ENCODE measurements at places on chromosomes 7 and 10.

- DNase-seq: no peak
These were observed 232.7 kb downstream of the LRMDA start for GRCh38 chr10:75663947-75664664.

DNA sequence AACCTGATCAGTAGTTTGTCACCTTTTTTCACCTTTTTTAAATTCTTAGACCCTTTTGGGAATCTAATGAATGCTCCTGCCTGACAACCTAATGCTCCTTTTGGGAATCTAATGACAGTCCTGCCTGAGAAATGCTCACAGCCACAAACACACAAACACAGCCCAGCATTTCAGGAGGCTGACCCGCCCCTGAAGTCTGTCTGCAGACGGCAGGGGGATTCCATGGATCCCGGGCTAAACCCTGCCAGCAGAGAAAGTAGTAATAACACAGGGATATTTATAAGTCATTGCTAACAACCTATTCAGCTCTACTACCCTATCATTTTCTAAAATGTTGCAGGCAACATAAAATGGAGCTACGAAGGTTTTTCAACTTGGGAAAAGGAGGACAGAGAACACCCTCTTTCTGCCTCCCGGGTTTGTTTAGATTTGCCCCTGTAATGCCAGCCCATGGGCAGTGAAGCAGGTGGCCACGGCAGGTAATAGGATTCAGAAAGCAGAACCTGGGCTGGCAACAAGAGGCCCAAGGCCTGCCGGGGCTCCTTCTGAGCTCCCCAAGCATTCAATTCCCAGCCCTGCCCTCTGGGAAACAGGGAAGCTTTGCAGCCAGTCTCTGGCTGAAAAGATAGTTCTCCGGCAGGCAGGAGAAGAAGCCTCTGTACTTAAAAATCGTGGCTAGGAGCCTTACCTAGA, 65.2 kb downstream of the CREB3L2 start:
- DNase-seq: no peak

GRCh38 chr10:124989526-124989925, 47.6 kb downstream of the ZRANB1 start:
- no peak for DNase-seq

- DNase-seq: no peak
These were observed 276.5 kb downstream of the CCDC3 start for GRCh38 chr10:12724807-12725579.

GRCh38 chr10:27663621-27664020, 82.0 kb downstream of the MKX start:
- DNase-seq: no peak

DNA sequence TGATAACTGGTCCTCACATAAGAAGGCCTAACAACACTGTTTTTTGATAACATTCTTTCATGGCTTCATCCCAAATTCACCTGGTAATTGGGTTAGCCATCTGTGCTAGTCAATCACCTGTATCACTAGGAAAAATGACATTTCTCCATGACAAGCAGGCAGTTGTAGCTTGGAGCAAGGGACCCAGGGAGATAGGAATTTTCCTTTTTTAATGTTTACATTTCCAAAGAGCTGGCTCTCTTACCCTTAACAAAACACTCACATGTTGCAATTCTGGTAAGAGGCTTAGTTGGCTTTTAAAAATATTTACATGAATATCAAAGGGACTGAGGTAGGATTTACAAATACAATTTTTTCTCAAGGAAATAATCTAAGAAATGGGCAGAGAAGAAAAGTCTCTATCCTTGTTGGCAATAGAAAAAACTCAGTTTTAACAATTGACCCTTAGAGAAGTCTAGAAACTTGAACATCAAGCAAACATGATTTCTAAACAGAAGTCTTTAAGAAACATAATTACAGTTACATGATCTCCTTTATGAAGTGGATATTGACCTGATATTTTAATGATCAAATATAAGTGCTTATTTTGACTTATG, 16.1 kb upstream of the AKR1C1 start:
- DNase-seq: no peak

- DNase-seq: no peak
These were observed 97.7 kb upstream of the PDLIM1 start for GRCh38 chr10:95388539-95388938.

DNA sequence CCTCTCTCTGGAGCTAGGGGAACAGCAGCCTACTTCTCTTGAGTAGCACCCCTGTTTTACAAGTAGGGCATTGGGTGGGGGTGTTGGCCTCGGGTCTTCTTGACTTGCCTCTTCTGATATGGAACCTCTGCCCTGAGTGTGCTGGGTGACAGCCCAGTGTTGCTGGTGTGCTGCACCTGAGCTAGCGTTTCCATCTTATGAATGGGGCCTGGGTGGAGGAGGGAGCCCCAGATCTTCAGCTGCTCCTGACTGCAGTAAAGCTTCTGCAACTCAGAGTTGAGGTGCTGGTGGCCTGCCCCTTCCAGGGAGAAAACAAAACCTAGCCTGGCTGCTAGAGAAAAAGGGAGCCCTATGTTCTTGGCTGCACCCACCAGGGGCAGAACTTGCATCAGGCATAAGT, 202.5 kb upstream of the SHH start:
- no peak for DNase-seq

DNA sequence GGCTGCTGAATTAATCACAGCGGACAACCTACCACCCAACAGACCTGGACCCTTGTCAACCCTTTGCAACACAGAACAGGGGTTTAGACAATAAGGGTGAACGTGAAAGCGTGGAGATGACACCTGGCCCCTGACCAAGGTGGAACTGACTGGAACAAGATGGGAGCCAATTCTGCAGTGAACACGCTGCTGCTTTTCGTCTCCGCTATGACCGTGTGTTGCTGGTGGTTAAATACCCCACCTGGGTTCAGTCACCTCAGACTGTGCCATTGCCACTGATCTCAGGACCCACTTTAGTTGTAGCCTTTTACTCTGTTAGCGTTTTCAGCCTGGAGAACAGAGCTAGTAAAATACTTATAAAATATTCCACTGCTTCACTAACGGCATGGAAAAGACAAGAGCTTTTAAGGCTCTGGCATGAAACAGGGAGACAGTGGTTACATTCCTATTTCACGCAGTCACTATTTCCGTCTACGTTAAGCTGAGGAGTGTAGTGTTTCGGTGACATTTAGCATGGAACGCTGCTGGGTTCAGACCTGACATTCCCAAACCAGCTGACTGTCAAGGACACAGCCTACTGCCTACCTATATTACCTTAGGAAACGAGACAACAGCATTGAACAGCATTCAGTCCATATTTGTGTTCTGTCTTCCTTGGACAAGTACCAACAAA, 119.5 kb upstream of the PRSS1 start:
- DNase-seq: no peak

DNA sequence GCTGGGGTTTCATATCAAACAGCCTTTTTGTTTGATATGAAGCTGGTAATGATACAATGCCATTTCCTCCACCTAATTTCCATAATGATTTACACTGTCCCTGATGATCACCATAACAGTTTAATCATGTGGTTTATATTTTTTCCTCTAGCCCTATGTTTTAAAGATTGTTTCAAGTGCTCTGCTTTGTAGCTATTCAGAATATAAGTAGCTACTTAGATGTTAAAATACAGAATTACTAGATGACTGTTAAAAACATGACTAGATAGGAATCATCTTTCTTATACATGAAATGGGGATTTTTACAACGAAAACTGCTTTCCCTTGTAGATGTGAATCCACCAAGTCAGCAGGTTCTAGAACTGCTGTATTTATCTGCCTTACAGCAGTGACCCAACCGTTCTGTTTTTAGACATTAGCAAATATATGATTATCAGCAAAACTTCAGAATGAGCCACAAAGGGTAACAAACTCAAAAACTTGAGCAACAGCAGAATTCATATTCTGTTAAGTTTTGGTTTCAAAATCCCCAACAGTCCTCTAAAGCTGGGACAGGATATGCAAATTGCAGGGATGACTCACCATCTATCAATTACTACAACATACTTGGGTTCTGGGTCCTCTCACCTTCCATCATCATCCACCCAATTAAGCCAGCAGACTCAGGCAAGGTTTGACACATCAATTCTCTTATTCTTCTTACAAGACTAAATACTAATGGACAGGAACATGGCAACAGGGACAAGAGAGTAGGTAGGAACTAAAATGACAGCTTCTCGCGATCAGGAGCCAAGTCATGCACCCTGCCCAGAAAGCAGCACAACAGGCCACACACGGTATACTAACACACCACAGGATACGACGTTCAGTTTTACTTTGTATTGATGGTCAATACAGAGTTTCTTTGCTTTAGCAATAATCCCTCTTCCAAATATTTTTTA, 83.9 kb downstream of the PIP4K2A start:
- no peak for DNase-seq

DNA sequence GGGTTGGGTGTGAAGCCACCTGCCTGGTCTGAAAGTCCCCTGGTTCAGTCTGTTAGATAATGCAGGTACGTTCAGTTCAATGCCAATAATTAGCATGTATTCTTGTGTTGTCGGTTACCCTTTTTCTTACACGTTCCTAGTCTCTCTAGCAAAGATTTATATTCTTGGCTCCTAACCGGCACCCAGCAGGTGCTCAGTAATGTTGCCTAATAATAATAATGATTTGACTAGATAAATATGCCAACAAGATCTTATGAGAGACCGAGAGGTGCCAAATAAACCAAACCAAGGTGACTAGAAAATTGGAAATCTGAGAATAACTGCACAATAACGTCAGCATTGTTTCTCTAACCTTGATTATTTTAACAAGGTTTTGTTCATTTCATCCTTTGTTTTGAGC, 1.1 kb upstream of the SMIM30 start:
- DNase-seq: no peak

GRCh38 chr10:7407368-7408290, 3.2 kb downstream of the SFMBT2 start:
- no peak for DNase-seq

- DNase-seq: no peak
These were observed 264.0 kb downstream of the TCERG1L start for GRCh38 chr10:131047501-131047900.

- no peak for DNase-seq
These were observed 12.6 kb downstream of the PTER start for GRCh38 chr10:16449454-16449853.

GRCh38 chr10:37035853-37036252, 89.5 kb upstream of the ANKRD30A start:
- no peak for DNase-seq

DNA sequence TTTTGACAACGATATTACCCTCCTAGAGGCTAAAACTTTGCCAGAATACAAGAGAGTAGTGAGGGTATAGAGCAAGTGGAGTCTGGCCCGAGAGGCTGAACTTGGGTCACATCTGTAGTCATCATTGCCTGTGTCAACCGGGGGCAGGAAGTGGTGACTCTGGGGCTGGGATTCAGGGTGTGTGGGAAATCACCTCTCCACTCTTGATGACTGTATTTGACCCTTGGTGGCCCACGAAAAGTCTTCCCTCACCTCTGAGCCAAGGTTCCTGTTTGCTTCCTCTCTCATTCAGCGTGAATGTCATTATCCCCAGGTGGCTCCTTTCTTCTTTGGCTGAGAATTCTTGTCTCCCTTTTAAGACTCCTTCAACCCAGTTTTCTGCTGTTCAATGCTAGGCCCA, 240.4 kb downstream of the ABCA13 start:
- DNase-seq: no peak

- no peak for DNase-seq
These were observed 675.4 kb upstream of the FOXK1 start for GRCh38 chr7:4006687-4007086.

DNA sequence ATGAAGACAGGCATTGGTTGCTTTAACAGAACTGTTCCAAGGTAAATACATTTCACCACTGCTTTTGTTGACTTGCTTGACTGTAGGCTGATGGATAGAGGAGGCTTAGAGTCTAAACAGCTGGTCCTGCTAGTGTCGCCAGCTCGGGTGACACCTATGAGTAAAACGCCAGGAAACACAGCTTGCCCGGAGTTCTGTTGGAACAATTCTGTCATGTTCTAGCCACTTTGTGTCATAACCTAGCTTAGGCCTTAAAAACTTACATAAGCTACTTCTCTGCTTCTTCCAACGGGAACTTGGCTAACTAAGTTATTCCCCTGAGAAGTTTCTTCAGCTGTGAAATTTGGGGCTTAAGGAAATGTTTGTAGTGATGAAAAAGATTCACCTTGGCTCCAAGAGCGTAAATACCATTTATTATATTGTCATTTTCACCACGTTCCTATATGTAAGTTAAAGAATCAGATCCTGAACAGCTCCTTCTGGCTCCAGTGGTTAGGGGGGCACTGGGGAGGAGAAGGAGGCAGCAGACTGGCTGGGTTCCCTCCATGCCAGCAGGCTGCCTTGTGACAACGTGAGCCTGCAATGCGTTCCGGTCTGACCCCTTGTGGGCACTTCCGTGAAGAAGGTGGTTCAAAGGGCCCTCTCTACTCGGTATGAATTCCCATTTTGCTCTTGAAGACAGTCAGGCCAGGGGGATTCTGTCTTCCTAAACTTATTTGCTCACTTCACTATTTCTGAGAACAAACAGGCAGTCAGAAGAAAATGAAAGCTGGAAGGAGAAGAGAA, 253.2 kb downstream of the BMPER start:
- DNase-seq: no peak

GRCh38 chr10:35352512-35352911, 16.2 kb downstream of the CCNY start:
- no peak for DNase-seq

DNA sequence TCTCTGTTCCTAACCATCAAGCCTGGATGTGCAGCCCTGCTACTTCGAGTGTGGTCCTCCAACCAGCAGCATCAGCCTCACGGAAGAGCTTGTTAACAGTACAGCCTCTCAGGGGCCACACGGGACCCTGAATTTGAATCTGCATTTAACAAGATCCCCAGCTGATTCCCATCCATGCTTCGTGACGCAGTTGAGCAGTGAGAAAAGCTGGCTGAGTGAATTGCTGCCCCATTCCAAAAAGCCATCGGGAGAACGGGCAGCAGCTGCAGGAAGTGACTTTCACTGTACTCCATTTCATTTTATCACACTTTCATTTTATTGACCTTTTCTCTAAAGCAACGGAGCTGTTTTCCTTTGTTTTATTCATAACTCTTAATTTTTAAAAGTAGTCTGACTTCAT, 22.5 kb downstream of the FAM171A1 start:
- peak; percentile 29 for DNase-seq

- no peak for DNase-seq
These were observed 59.8 kb downstream of the GALNT17 start for GRCh38 chr7:71191771-71192170.

DNA sequence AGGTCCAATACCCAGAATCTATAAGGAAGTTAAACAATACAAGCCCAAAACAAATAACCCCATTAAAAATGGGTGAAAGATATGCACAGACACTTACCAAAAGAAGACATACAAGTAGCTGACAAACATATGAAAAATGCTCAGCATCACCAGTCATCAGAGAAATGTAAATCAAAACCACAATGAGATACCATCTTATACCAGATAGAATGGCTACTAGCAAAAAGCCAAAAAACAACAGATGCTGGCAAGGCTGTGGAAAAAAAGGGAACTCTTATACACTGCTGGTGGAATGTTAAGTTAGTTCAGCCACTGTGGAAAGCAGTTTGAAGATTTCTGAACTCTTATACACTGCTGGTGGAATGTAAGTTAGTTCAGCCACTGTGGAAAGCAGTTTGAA, 331.1 kb downstream of the KIF20B start:
- DNase-seq: no peak

All from right renal cortex interstitium (tissue), 3 donors.